ENCODE measurements at places on chromosomes 16 and 17.

DNA sequence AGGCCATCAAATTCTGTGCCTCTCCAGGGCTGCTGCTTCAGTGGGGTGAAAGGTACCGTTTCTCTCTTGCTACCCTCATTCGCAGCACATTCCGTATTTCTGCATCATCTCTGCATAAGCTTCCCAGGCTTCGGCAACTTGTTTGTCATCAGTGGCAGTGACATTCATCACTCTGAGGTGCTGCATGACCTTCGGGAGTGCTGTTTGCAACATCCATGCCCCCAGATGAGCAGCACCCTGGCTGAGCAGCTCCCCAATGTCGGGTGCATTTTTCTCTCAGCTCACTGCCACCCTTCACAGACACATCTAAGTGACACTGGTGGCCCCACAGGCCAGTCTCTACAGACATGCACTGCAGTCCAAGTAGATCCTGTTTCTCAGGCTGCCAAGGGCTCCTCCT is 3.8 kb downstream of the CREBBP start:
- no peak for DNase-seq

DNA sequence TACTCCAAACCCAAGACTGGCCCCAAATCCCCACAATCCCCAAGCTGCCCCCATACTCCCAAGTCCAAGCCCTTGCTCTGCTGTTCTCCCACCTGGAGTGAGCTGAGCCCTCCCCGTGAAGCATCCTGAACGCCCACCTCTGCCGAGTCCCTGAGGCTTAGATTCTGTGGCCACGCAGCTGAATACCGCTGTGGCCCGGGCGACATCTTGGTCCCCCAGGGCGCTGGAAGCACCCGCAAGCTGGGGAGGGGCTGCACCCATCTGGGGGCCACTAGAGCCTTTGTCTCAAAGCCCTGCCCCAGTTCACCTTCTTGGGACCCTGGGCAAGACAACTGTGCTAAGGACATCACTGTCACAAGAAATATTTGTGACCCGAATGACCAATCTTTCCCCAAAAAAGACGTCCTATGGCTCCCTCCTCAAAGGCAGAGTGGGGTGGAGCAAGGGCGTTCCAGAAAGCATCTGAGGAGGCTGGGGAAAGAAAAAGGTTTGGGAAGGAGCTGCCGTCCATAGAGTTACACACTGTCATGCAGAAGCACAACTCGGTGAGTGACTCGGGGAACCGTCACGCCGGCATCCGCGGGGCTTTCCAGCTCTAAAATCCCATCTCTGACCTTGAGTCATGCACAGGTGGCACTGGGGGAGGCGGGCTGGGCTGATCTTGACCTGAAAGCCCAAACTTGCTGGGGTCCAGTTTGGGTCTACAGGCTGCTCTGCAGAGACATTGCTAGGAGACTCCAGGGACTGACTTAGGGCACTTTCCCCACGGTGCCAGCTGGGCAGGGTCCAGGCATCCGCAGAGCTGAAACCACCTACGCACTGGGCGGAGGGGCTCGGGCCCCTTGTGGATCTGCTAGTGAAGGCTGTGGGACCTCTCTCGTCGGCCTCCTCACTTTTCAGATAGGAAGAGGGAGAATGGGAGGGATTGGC is 6.6 kb downstream of the PTX4 start:
- no peak for DNase-seq

DNA sequence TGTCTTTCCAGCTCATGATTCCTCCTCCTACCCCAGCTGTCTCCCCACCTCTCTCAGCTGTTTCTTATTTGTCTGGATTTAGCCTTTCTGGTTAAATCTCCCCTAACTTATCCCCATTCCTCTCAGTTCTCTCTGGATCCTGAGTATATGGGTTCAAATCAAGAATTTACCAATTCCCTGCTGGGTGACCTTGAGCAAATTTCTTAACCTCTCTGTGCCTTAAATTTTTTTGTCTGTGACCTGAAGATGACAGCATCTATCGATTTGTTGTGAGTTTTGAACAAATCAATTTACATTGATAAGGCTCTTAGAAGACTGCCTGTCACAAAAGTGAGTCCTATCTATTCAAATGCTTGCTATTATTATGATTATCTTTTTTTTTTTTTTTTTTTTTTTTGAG is 2.0 kb upstream of the KCNG4 start:
- no peak for DNase-seq

DNA sequence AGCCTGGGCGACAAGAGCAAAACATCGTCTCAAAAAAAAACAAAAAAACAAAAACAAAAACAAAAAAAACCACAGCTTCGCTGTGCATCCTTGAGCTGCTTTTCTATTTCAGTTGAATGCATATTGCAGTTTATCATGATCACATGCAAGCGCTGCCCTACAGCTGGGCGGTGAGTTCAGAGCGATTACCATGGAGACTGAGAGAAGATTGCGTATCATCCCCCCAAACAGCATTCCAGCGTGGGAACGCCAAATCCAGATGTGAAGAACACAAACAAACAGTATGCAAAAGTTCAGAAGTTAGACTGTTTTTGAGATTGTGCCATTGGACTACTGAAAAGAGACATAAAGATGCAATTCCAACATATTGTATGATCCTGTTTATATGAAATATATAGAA is 15.1 kb upstream of the SLC52A1 start:
- DNase-seq = no peak

- no peak for DNase-seq
Measured at GRCh38 chr16:85504242-85504641, 108.9 kb upstream of the GSE1 start.

Data from stimulated activated CD8-positive, alpha-beta memory T cell treated with anti-CD3 and anti-CD28 coated beads, Interleukin-12 subunit alpha, Interleukin-12 subunit beta, amount 100 ng/mL, for 1 hour (primary cell).